Fibroblast of villous mesenchyme (primary cell): ENCODE measurements at places on chromosomes 5 and 9. TPM values are rescaled to one million over a fixed set of nuclear protein-coding genes. Genes with fewer than 3 reads are reported as not detected.

SHISAL2B gene
- not detected in 2 replicates for total RNA-seq

- no peak for DNase-seq
Measured at GRCh38 chr5:93186076-93186682, 394.8 kb downstream of the NR2F1-AS1 start.

- DNase-seq: no peak
Measured at GRCh38 chr9:131656356-131657036, 83.4 kb downstream of the RAPGEF1 start.

CCL27 gene
- not detected in 2 replicates for total RNA-seq

GRCh38 chr9:115005322-115005721 is 74.9 kb upstream of the TNFSF8 start:
- DNase-seq: no peak

- DNase-seq: peak; percentile 90
Measured at GRCh38 chr9:98916660-98917059, 27.0 kb upstream of the COL15A1 start.

GRCh38 chr5:58072300-58072965 is 387.5 kb downstream of the PLK2 start:
- no peak for DNase-seq

DNA sequence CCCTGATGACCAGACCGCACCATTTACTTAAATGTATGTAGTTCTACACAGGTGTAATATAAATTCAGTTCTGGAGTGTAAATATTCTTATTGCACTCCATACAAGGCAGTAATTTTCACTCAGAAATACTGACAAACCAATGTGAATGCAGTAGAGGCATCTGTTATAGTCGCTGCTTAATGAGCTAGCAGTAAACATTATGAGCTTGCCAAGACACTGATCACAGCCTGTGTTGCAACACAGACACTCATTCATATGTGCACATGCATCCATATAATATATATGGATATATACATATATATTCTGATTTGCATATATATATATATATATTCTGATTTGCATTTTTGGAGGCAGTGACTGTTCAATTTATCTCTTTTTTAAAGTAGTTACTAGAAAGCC is 435.1 kb upstream of the ST8SIA4 start:
- no peak for DNase-seq

TNFSF8 gene
- not detected in 2 replicates for total RNA-seq

DNA sequence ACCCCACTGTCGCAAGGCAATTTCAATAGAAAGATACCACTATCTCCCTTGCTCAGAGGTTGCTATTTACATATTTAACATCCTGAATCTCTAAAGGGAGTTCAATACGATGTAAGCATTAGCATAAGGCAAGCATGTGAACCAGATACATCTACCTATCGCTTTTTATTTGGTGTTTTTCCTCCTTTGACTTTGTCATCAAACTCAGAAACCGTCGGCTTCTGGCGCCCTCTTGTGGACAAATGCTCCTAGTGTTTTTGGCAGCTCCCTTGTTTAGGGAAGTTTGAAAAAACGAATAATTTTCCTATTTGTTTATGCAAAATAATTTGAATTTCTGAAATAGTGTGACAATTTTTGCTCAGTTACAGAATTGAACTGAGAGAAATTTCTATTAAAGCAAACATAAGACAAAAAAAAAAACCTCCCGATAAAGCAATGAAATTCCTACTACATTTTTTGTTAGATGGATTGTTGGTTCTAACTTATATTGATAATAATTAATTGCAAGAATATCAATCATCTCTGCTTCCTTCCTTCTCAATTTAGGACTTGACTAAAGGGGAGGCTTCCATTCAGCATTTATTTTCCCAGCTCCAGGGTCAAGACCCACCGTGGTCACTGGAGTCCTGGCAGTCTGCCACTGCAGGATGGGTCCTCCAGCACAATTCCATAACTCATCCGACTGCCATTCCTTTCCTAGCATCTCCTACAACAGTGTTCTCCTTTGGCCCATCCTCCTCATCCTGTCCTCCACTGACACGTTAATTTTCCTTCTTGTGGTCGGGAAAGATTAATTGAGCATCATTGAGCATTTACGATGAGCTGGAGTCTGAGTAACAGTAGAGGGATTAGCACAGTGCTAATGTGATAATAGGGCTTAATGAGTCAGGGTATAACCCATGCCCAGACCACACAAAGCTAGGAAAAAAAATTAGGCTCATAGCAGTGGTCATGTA is 131.8 kb upstream of the CHD1 start:
- peak; percentile 74 for DNase-seq

DNA sequence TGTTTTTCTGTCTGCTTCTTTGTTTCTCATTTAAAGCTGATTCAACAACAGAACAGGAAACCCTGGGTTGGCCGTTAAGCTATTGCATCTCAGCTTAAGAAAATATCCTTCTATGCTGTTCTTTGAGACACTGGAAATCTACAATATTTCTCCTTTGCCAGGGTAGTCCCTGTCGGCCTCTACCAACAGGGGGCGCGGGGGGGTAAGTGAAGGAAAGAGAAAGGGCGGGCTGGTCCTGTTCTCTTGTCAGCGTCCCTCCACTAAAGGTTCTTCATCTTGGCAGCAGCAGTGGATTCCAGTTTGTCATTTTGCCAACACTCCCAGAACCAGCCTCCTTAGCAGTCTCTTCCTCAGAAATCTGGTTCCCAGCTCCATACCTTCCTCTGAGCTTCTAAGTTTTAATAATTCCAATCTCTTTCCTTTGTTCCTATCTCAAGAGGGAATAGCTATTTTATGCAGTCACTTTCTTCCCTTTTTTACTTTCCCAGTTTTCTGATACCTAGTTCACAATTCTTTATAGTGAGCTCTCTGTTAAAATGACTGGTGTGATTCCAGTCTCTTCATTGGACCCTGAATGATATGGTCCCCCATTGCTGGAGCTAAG is 222.3 kb downstream of the GLIS3 start:
- peak; percentile 77 for DNase-seq

DNA sequence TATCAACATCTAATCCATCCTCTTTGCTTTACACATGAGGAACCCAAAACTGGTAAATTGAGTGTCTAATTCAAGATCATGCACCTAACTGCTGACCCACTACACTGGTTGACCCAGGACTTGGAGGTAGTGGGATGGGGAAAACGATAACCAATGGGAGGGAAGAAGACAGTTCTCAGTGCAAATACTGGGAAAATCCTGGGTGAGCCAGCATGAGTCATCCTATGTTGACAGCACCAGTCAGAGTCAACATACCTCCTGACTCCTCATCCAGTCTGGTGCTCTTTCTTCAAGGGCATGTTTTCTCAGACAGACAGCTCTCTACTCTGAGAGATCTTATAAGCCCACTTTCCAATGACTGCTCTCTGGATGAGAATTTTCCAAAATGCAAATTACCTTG is 232.8 kb upstream of the PTGER4 start:
- DNase-seq: peak; percentile 80

DNA sequence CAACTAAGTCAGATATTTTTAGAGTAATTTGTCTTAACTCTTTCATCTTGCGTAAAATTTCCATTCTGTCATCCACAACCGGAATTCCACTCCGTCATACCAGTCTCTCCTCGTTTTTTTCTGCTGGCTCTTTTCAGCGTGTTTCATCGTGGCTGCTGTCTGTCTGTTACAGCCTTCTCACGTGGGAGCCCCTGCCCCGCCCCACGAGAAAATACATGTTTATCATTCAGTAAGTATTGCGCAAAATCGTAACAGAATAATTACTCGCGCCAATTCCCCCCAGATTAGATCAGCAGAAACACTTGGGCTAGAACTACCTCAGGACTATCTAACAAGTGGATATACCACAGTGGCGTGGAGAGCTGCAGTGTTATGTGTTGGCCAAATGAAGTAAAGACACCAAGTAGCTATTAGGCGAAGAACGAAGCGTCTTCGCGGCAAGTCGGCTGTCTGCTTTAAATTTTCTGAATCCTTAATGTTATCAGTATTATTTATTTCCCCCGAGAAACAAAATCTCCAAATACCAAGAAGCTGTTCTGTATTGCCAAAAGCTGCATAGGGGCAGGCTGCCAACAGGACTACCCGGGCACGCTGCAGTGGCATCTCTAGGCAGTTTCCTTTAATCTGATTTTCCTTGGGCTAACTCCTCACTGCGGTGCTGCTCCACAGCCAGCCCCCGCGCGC is 566 bp upstream of the FOCAD start:
- peak; percentile 85 for DNase-seq

DNA sequence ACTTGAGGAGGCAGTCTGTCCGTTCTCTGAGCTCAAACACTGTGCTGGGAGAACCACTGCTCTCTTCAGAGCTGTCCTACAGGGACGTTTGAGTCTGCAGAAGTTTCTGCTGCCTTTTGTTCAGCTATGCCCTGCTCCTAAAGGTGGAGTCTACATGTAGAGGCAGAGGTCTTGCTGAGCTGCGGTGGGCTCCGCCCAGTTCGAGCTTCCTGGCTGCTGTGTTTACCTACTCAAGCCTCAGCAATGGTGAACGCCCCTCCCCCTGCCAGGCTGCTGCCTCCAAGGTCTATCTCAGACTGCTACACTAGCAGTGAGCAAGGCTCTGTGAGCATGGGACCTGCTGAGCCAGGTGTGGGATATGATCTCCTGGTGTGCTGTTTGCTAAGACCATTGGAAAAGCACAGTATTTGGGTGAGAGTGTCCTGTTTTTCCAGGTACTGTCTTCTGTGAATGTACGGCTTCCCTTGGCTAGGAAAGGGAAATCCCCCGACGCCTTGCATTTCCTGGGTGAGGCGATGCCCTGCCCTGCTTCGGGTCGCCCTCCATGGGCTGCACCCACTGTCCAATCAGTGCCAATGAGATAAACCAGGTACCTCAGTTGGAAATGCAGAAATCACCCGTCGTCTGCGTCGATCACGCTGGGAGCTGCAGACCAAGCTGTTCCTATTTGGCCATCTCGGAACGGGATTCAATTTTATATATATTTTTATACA is 58.5 kb downstream of the CNTRL start:
- DNase-seq: no peak

PRDM9 gene
- total RNA-seq: not detected in 2 replicates

SEPTIN8 gene
- 43.5 and 51.4 TPM in 2 replicates for total RNA-seq

CCL28 gene
- 1.3 TPM in 2 replicates for total RNA-seq

GRCh38 chr9:111099199-111100008 is 61.1 kb upstream of the LPAR1 start:
- no peak for DNase-seq

DNA sequence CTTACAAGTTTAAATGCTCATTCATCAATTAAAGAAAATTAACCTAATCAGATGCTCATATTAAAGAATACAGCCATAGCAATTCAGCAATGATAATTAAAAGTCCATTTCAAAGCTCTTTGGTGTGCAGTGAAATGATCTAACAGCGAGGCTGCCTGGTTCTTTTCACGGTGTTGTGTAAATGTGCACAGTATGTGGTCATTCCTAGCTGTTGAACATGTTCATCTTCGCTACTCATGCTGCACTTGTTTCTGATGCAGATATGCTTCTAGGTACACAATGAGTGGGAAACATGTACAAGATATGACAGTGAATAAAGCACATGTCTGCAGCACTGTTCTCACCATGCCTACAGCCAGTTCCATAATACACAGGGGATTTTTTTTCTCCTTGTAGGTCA is 163.5 kb downstream of the NR2F1-AS1 start:
- no peak for DNase-seq

PCDHA12 gene
- under 0.01 TPM in 2 replicates for total RNA-seq

GFI1B gene
- under 0.01 and 0.32 TPM in 2 replicates for total RNA-seq

DNA sequence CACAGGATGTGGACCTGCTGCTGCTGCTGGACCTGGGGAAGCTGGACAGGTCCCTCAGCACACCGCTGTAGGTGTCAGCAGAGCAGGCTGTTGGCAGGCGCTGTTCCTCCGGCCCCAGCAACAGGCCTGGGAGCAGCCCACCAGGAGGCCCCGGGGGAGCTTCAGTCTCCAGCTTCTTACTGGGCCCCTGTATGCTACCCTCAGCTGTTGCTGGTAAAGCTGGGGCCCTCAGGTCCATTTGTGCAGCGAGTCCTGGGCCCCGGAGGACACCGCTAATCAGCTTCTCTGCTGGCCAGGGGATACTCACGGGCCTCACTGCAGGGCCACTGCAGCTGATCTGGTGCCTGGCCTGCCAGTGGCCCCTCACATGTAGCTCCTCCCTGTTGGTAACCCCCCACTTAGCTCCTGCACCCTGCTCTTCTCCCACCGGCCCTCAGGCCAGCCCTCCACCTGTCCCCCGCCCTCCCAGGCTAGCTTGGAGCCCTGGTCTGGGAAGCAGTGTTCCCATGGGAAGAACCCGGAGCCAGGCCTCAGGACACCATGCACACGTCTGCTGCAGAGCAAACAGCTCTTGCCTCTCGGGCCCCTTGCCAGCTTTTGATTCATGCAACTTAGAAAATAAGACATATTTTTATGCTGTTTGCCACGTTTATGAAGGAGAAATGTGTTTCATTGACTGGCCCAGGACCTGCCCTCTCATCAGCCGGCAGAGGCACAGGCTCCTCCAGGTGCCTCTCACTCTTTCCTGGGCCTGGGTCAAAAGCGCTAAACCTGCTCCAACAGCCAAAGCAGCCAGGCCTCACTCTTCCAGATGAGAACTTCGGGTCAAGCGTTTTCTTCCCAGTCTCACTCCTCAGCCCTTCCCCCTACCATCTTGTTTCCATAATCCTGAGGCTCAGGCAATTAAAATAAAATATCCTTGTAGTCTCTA is 61.0 kb upstream of the ADAMTS2 start:
- peak; percentile 33 for DNase-seq

DNA sequence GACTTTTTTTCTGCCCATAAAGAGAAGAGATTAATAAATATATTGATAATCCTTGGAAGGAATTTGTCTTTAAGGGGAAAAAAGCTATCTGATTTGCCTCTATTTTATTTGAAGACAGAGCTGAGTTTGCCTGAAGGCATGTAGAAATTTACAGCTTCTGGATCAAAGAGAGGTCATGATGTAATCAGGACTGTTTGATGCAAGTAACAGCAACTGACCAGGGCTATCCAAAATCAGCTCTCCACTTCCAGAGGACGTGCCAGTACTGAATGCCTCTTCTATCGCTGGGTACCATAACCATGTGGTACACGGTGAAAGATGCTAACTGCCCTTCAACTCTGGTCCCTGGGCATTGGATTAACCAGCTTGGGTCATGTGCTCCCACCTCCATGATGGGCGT is 90.6 kb downstream of the ZFAND5 start:
- no peak for DNase-seq

GRCh38 chr5:31075981-31076380 is 117.5 kb upstream of the CDH6 start:
- DNase-seq: no peak

ZNF883 gene
- 0.64 and 2.2 TPM in 2 replicates for total RNA-seq
